ENCODE measurements at places on chromosomes 3 and 15.

DNA sequence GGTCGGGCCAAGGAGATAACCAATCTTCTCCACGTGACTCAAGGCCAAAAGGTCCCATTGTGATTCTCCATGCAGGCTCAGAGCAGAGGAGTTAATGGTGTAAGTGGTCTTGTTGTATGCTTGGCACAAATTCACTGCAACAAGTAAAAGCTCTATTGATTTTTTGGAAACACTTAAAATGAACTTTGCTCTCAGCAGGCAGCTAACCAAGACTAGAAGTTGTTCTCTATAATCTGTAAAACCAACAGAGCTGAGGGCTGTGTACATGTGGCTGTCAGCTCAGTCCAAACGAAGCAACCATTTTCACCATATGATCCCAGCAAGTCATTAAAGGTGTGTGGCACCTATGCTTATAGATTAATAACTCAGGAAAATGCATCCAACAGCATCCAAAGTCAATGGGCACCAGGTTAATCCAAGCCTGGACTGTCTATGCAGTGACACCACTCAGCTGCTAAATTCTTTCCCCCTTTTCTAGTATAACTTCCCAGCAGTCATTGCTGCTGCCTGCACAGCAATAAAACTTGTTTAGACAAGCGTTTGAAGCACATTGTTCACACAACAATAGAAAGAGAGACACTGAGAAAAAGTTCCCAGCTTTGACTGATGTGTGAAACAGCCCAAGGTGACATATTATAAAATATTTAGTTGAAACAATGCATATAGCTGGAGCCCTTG lies 603.8 kb upstream of the ADAMTS9 start:
- no peak for DNase-seq

GRCh38 chr3:70256566-70256965 lies 55.9 kb downstream of the MDFIC2 start:
- DNase-seq: no peak

DNA sequence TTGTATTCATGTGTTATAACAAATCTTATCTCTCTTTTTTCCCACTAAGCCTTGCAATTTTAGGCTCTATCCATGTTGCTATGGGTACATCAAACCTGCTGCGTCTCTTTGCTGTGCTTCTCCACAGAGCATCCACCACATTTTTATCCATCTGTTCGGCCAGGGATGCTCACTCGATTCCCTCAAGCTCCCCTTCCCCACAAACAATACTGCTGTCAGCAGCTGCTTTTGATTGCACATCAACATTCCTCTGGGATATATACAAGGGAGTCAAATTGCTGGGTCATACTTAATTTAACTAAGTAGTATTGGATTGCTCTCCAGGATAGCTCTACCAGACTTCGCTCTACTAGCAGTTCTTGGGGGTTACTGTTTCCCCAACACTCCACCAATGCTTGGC lies 36.8 kb downstream of the TMEM108 start:
- no peak for DNase-seq

DNA sequence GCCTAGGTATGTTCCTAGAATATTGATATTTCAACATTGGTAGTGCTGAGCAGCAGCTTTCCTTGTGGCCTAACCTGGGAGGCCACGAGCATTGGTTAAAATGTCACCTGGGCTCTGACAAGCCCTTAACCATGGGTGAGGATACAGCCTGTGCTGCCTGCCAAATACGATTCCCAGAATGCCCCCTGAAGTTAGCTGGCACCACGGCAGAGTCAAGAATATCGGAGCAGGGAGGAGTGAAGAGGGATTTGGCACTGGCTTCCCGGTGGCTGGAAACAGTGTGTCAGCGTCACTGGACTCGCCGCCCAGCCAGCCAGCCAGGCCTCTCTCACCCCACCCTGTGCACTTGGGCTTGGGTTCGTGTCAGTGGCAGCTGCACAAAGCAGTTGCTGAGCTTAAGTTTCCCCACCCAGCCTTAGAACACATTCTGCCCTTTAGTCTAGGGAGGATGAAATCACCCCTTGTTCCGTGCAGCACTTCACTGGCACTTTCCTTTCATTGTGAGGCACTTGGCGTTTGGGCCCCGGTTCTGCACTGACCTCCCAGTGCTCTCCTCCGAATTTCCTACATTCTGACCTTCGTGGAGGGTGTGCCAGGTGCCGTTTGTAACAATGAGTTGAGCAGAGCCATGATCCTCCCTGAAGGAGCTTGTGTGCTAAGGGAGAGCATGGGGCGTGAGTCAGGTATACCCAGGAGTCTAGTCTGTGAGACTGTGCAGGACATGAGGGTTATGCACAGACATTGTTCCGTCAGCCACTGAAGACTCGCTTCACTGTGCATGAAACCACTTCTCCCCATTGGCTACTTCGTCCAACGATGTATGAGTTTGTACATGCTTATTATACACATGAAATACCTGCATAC lies 152.8 kb upstream of the BHLHE40 start:
- DNase-seq: no peak

GRCh38 chr3:13070391-13071070 lies 2.7 kb downstream of the IQSEC1 start:
- DNase-seq: no peak

GRCh38 chr3:46112296-46112695 lies 85.0 kb upstream of the XCR1 start:
- no peak for DNase-seq

DNA sequence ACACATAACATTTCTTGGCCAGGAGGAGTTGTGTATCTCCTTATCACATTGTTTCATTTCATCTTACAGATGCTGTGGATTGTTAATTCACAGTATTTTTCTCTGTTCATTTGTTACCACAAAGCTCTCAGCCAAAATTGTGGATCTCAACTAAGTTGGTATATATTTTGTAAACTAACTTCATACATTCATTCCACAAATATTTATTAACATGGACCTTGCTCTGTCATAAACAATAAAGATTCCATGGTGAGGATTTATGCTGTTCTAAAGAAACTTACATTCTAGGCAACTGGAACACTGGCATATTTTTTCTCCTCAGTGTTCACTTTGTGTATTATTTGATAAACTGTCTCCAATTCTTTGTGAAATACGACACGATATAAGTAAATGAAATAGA lies 268.8 kb downstream of the CNTN3 start:
- DNase-seq: no peak

- no peak for DNase-seq
These were observed 24.5 kb upstream of the RAD18 start for GRCh38 chr3:8987645-8988383.

GRCh38 chr3:41259449-41260062 lies 60.3 kb downstream of the CTNNB1 start:
- DNase-seq: no peak

- DNase-seq: no peak
These were observed 8.7 kb downstream of the PXYLP1 start for GRCh38 chr3:141240286-141240685.

DNA sequence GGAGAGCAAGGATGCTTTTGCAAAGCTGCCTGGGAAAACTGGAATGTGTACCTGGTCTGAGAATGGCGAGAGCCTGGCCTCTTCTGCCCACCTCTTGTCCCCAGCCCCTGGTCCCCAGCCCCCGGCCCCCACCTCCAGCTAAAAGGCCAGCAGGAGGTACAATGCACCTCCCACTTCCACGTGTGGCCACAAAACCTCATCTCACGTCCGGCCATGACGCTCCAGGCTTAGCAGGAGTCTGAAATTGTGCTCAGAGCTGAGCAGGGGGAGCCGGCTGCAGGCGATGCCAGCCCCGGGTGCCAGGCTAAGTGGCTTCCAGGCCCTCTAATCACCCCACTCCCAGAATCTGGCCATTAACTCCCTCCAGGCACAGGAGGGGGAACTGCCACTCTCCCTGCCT lies 83.1 kb upstream of the PRR20G start:
- no peak for DNase-seq

- DNase-seq: no peak
These were observed 86.4 kb upstream of the ABHD17C start for GRCh38 chr15:80608688-80609087.

GRCh38 chr3:17500618-17501017 lies 241.8 kb downstream of the TBC1D5 start:
- no peak for DNase-seq

- no peak for DNase-seq
These were observed 15.0 kb downstream of the CHST13 start for GRCh38 chr3:126538966-126539365.

GRCh38 chr15:22887157-22887951 lies 48.9 kb downstream of the NIPA2 start:
- DNase-seq: no peak

DNA sequence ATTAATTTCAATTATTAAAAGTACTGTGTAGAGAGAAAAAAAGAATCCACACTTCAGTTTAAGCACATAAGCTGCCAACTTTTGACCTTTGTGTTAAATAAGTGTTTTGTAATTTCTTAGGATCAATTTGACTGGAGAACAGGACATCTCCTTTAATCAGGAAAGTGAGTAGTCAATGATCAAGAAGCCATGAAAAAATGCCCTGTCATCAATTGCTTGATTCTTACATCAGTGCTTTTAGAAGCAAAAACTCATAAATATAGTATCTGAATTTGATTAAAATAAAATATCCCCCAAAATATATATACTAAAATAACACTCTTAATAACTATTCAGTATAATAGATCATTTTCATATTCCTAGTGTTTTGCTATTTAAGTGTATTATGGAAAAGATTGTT lies 409.0 kb downstream of the TAFA4 start:
- DNase-seq: no peak

- no peak for DNase-seq
These were observed at the start of gene EIF4E3 for GRCh38 chr3:71725271-71725991. EIF4E3 (minus strand) TSS chr3:71725402; CDS start chr3:71725367, 35 bp downstream.

DNA sequence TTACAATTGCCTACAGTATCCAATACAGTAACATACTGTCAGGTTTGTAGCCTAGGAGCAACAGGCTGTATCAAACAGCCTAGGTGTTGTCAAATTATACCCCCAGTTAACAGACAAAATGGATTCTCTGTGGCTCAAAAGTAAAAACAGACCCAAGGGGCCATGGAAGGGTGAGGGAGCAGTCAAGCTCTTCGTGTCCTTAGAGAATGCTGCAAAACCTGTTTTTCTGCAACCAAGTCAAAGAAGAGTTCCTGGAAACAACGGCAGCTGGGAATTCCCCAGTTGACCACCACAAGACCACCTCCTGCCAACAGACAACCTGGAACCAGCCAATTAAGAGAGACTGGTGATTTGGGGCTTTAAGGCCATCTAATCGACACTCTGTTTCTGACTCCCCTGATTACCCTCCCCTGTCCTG lies 11.1 kb upstream of the THUMPD3 start:
- no peak for DNase-seq

DNA sequence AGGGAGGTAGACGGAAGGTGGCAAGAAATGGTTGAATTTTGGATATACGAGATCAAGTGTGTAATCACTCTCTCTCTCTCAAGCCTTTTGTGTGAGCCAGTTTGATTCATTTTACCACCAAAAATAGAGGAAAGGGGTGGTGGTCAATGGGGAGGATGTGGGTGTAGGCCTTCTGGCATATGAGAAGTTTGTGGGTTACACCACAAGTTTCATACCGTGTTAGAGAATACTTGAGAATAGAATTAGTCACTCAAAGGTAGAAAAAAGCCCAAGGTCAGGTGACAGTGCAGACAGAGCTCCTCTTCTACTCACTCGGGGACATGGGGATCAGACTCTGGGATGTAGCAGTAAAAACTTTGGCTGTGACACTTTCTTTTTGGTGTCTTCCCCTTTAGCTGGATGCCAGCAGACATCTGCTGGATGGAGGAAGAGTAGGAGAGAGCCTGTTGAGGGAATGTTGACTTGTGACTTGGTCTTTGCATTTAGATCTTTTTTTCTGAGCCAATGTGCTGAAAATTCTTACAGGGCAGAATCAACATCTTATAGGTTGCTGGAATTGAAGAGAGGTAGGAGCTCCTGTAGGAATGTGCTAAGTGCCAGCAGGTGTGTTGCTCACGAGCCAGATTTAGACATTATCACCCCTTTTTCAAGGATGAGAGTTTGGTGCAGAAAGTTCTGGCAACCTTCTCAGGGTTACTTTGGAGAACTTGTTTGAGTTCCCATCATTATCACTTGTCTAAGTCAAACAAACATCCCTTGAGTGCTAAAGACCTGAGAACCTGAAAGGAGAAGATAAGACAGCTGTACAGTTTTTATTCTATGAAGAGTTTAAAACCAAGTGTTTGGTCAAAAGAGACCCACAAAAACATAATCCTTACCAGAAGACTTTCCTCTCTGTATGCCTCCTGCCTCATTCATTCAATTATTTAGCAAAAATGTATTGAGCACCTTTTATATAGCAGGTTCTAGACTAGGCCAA lies 43.9 kb upstream of the RYK start:
- no peak for DNase-seq

DNA sequence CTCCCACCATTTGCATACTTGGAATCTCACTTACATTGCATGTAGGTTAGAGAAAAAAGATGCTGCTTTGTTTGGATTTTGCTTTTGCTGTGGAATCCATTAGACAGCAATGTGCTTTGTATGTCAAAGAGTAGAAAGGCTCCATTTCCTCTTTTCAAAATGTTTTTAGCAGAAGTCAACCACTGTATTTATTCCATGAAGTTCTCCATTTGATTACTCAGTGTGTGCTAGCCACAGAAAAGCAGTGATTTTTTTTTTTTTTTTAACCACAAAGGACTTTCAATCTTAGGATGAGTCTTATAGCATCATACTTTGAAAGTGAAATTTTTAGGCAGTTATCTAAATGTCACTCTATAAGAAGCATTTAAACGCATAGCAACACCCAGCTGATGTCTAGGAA lies 285.0 kb upstream of the ADAMTS9 start:
- no peak for DNase-seq

- DNase-seq: no peak
These were observed 494.2 kb downstream of the FOXP1 start for GRCh38 chr3:71089271-71089847.

DNA sequence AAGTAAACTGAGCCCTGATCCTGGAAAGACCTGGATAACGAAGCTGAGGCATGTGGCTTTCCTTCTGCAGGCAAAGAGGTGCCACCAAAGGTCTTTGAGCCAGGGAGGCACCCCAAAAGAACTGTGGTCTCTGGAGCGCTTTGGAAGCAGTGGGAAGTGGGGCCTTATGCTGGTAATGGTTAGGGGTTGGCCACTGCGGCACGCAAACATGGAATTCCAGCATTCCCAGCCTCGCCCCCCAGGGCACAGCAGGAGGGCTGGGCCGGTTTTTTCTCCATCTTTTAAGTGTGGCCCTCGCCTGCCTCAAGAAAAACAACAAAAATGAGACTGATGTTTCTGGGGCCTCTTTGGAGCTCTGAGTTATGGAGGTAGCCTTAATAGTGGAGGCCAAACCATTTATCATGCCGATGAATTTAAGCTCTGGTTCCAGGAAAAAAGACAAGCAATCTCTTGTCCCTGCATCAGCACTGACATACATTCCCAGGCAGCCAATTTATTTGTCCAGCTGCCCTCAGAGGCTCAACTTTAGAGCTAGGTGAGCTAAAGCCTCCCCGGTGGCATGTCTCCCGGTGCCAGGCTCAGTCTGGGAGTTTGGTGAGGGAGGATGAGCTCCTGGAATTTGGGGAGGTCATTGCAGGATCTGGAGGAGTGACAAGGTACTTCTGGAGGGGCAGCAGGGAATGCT lies 109.0 kb downstream of the TLE3 start:
- DNase-seq: no peak

DNA sequence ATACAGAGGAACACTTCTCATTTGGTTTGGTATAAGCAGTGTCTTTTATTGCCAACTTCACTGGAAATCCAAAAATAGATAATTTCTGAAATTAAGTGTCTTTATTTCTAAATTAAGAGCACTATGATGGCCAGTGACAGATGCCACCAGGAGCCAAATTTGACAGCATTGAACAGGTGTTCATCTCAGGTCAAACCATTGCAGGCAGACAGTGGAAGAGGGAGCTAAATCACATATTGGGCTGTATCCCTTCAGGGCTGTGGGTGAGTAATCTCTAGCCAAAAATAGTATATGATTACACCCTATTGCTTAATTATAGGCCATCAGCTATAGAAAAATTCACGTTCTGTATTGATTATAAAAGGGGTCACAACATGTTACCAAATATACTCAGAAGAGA lies 457.7 kb downstream of the NAALADL2 start:
- no peak for DNase-seq

Measured in Panc1 (cell line).